ENCODE measurements at places on chromosomes 4 and X.

DNA sequence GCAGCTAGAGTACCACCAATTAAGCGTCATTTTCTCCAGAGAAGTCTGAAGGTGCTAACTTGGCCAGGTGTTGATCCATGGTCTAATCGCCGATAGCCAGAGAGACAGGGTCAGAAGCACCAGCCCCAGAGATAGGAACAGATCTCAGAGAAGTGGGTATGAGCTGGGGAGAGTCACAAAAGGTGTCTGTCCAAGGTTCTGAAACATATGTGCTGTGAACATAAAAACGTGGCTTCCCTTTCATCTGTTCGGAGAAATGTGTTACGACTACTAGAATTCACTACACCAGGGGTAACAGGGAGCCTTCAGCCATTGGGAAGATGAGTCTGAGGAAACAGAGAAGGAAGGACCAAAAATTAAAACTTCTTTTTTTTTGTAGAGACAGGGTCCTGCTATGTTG is 91.3 kb downstream of the FBXL5 start:
- DNase-seq, result no peak

DNA sequence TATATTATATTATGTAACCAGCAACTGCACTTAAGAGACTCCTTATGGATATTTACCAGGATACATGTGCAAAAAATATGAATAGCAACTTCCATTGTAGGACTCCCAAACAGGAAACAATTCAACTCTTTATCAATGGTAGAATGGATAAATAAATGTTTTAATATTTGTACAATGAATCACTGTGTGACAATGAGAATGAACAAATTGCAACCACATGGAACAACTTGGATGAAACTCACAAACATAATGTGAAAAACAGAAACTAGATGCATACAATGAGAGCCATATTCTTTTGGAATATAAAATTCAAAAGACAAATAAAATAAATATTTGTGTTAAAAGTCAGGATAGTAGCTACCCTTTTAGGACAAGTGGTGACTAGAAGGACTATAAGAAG is 1015.7 kb downstream of the TECRL start:
- DNase-seq, result no peak

- DNase-seq, result no peak
Observed at GRCh38 chr4:76639288-76639687, 204.3 kb downstream of the SHROOM3 start.

GRCh38 chrX:155886409-155886808 is 5.3 kb downstream of the VAMP7 start:
- DNase-seq, result no peak

DNA sequence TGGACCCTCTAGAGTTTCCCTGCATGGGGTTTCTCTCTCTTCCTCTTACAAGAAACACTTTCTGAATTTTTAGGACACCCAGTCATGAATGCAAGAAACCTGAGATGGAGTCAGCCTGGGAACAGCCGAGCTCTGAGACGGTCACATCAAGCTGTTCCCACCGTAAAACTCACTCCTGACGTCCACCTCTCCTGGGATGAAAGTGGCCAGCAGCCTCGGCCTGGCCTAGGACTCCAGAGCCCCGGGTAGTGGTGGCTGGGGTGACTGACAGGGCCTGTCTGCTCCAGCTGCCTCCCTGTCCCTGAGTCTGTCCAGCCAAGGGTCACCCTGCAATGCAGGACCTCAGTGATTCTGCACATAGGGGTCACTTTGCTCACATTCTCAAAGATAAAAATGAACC is 217.8 kb downstream of the SHOX start:
- no peak for DNase-seq

DNA sequence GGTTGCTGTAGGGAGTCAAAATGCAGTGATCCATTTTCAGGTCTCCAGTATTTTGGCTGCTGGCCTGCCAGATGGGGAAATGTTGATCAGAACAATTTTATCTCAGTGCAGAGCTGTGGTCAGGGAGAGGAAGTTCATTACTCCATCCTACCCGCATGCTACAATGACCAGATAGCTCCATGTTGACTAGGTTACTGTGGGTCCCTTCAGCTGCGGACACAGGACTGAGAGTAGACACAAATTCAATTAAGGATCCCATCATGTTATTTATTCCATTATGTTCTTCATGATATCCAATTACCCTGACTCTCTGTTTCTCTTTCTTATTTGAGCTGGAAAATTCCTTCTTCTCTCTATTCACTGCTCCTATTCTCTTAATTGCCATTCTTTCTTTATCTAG is 16.3 kb downstream of the SYNPO2 start:
- no peak for DNase-seq

GRCh38 chrX:30649859-30650258 is 3.4 kb upstream of the GK start:
- no peak for DNase-seq
